Gastroesophageal sphincter (tissue), 4 donors: ENCODE measurements at places on chromosomes 2 and 18.

- ATAC-seq, result no peak
These were observed 64.5 kb downstream of the TSPYL6 start for GRCh38 chr2:54191361-54192135.

DNA sequence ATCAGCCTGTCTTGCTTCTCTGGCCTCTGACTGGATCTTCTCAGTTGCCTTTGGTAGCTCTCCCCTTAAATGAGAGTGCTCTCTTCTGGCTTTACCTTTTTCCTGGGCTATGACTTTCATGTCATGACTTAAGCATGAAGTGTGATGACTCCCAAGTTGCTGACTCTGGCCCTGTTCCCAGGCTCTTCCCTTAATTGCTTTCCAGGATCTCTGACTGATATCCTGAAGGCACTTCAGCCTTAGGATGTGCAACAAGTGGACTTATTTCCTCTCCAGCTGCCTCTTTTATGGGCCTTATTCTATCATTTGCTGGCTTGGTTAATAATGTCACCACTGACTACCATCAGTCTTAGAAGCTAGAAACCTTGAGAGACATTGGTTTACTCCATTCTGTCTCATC, 17.4 kb downstream of the SEMA4F start:
- ATAC-seq, result no peak

DNA sequence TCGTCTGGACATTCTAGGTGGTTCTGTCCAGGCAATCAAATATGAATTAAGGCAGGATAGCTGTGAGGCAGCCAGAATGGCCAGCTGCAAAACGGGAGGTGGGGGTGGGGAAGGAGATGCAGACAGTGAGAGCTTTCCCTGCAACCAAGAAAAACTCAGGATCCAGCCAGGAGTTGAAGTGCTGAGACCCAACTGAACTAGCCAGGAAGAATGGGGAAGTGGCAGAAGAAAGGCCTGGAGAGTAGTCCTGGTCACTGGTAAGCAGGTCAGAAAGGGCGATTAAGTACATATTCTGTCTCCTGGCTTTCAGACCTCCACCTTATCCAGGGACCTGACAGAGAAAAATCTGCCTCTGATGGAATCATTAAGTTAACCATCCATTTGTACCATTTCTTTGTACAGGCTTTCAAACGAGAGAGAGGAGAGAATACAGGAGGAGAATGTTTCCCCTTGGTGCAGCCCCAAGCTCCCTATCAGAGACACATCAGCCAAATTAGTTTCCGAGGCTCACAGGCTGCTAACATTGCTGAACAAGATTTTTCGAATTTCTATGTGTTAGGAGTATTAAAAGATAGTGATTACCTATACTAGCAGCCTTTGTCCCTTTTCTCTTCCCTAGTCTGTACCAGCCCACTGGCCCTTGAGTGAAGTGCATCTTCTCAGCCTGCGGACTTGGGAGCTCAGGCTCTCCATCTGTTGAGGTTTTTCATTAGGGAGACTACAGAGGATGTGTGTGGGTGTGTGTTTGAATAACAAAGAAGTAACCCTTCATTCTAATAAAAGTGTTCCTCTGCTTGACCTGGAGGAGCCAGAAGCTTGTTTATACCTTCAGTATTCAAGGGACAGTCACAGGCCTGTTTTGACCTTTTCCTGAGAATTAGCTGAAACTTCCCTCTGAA, 12.5 kb upstream of the HOXD1 start:
- no peak for ATAC-seq

GRCh38 chr2:181130686-181131085, 150.3 kb downstream of the UBE2E3 start:
- no peak for ATAC-seq

- no peak for ATAC-seq
These were observed 544.9 kb upstream of the SETBP1 start for GRCh38 chr18:44135741-44136140.

- ATAC-seq, result no peak
These were observed 206.1 kb upstream of the HDAC4 start for GRCh38 chr2:239606741-239607516.

DNA sequence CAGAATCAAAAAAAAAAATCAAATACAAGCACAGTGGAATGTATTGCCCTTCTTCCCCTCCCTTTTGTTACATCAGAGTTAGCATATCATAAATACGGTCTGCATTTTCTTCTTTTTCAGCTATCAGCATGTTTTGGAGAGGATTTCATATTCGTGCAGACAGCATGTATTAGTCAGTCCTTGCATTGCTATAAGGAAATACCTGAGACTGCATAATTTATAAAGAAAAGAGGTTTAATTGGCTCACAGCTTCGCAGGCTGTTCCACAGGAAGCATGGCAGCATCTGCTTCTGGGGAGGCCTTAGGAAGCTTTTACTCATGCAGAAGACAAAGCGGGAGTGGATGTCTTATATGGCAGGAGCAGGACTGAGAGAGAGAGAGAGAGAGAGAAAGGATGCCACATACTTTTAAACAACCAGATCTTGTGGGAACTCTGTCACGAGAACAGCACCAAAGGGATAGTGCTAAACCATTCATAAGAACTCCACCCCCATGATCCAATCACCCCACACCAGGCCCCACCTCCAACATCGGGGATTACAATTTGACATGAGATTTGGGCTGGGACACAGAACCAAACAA, 8.9 kb downstream of the IL1B start:
- no peak for ATAC-seq

DNA sequence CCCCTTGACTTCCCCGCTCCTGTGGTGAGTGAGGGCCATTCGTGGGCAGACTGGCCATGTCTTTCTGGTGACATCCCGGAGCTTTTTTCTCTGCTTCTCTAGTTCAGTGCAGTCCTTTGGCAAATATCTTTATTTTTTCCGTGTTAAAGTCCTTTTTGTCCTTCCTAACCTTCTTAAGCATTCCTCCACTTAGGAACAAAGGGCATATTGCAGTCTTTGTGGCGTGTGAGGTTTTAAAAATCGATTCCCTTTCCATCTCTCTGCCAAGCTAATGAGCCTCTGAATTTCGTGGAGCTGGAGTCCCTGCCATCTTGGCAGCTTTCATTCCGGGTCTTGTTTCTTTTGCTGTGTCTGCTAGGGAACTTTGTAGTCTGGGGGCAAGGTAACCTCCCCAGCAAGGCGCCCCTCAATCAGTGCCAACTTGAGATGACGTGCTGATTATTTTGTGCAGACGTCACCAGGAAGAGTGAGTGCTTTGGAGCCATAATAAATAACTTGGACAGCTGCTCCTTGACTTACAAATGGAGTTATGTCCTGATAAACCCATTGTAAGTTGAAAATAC, 5.1 kb downstream of the CNNM3 start:
- ATAC-seq, result no peak

- ATAC-seq, result no peak
These were observed 152.6 kb downstream of the TMEFF2 start for GRCh38 chr2:192042126-192042525.

DNA sequence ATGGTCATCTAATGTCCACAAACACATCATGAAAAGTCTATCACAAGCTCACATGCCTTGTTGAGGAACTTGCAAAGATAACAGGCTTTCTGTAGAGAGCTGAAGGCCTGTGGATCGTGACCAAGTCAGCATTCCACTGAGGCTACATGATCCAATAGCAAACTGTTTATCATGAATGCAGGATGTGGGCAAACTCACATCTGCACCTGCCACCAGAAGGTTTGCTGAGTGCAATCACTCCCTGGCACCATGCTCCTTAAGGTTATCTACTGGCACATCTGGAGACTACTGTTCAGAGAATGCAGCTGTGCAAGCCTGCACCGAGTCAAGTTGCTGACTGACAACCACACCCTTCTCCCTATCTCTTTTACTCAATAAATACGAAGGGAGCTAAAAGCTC, 67.3 kb upstream of the ACAA2 start:
- ATAC-seq, result no peak

DNA sequence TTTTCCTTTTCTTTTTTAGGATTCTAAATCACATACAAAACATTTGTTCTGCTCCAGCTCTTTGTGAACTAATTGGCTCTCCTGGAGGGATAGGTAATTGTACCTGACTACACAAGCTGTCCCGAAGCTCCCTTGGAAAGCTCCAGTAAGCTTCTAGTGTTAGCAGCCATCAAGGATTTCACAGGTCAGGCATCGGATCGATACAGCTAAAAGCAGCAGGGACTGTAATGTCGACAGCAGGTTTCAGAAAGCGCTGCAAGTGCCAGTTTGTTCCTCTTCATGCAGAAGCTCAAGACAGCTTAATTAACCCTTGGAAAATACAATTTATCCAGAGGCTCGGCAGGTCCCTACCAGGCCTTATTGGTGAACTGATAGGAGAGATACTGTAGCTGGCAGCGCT, 87.2 kb upstream of the VRK2 start:
- no peak for ATAC-seq

DNA sequence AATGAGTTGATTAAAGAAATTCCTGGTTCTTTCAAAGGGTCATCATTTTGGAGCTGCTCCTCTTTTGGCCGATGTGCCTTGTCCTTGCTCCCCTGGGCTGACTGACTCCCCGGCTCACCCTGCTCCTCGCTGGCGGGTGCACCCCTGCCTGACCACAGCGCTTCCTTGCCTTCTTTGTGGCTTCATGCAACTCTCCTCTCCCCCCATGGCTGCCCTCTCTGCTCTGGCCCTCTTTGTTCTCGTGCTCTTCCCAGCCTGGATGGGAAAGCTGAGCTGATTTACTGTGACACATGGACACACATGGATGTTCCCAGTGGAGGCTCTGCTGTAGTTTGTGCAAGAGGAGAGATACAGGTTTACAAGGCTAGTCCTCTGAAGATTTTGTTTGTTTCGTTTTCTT, 234.6 kb downstream of the HAUS1 start:
- ATAC-seq, result no peak

- ATAC-seq, result no peak
These were observed 80.8 kb downstream of the RHBDD1 start for GRCh38 chr2:226916669-226917068.

- ATAC-seq, result no peak
These were observed 5.0 kb upstream of the MYO5B start for GRCh38 chr18:50199921-50200320.

- no peak for ATAC-seq
These were observed 122.3 kb downstream of the LYPD6B start for GRCh38 chr2:149160701-149161217.

GRCh38 chr2:72138011-72138881, 9.4 kb downstream of the CYP26B1 start:
- ATAC-seq, result no peak

DNA sequence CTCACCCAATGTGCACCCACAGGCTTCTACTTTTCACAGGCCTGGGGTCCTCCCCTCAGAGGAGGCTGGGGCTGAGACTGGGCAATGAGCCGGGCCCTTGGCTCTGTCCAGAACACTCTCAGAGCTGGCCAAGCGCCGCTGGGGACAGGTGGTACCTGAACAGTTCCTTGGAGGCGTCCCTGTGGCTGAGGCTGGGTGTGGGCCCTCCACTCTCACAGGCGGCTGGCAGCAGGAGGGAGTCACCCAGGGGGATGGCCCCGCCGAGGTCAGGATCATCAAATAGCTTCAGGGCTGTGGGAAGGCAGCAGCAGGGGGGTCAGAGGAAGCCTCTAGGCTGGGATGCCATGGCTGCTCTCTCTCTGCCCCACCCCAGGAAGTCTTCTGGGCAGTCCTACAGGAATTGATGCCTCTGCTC, 27.1 kb downstream of the HS1BP3 start:
- no peak for ATAC-seq

- ATAC-seq, result peak; percentile 47
These were observed 30.2 kb downstream of the ITGB1BP1 start for GRCh38 chr2:9392898-9393765.

- no peak for ATAC-seq
These were observed 51.3 kb downstream of the LIPG start for GRCh38 chr18:49613141-49613640.

DNA sequence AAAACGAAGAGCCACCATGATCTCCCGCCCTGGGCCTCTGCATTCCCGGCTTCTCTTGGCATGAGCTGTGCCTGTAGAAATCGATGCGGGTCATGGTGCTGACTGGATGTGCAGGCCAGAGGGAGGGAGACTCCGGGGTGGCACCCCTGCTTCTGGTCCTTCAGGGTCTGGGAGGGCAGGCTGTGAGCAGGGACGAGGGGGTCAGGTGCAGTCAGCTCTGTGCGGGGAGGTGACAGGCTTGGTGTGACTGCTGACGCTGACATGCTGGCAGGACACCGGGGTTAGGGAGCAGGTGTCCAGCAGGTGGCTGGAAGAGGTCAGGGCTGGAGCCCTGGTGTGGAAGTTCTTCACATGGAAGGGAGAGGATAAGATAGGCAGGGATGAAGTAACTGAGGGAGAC, 48.7 kb upstream of the KCNF1 start:
- ATAC-seq, result no peak

DNA sequence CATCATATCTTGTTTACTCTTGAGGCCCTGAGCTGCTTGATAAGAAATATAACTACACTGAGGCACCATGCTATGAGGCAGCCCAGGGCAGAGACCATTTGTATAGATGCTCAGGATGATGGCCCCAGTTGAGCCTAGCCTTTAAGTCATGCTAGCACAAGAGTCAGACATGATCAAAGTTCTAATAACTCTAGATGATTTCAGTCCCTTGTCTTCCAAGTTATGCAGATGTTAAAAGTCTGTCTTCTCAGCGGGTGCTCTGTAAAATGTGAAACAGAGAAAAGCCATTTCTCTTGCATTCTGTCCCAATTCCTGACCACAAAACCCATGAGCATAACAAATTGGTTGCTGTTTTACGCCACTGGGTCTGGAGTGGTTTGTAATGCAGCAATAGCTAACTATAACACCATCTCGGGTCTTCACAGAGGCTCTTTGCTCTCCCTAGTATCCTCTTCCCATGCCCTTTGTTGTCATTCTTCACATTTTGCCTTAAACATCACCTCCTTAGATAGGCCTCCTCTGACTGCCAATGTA, 49.6 kb downstream of the NXPH2 start:
- no peak for ATAC-seq

DNA sequence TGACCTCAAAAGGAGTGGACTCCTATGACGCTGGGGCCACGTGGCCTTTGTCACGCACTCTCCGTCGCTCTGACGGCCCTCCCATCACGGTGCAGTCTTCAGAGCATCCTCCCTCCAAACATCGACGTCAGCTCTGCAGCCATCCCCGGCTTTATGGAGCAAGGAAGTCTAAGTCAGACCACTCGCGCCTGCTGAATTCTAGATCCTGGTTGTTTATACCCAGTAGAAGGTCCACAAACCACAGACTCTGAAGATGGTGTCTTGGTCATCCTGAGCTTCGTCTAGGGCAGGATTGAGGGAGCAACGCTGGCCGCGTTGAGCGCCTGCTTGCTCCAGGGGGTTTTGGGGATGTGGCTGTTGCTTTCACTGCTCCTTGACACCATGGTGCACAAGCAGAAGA, 228.0 kb upstream of the SALL3 start:
- ATAC-seq, result no peak

- ATAC-seq, result no peak
These were observed 635.0 kb upstream of the FANCL start for GRCh38 chr2:58876126-58876525.

DNA sequence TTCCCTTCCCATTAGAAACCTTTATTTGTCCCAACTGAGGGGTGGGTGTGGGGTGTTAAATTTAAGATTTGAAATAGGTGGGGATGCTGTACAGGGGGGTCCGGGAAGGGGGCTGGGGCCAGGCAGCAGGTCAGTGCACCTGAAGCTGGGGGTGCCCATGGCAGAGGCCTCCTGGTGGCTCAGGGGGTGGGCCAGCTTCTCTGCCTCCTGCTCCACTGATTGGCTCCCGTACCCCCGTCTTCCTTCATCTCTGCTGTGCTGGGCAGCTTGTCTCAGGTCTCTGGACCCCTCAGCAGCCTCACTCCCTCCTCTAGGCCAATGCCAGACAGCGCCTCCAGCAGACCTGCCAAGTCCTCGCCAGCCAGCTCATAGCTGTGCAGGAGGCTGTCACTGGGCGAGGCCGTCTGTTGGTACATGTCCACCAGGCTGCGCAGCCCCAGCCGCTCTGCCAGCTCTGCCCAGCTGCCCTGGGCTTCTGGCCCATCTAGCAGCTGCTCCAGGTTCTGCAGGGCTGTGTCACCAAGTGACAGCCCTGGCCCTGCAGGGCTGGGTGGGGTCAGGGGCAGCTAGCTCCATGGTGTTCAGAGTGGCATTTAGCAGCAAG, 2.0 kb upstream of the ANKRD62 start:
- no peak for ATAC-seq
